ENCODE measurements at places on chromosomes 12 and 14.

GRCh38 chr12:57765698-57766463 is 997 bp downstream of the CYP27B1 start:
- no peak for DNase-seq

- DNase-seq = no peak
Measured at GRCh38 chr12:11884706-11885105, 186.0 kb upstream of the BCL2L14 start.

DNA sequence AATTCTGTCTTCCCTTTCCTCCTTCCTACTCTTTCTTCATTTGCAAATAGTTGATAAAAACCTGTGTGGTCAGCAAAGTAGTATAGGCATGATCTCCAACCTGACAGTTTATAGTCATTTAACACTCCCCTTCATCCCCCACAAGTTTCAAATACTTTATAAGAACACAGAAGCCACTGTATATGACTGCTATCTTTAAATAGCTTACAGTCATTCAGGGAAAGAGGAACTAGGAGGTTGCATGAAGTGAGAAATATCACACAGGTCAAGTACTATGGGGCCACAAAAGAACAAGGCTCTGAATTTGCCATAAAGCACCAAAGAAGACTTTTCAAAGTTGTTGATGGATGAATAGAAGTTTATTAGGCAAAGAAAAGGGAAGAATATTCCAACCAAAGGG is 431.3 kb downstream of the NPAS3 start:
- no peak for DNase-seq

DNA sequence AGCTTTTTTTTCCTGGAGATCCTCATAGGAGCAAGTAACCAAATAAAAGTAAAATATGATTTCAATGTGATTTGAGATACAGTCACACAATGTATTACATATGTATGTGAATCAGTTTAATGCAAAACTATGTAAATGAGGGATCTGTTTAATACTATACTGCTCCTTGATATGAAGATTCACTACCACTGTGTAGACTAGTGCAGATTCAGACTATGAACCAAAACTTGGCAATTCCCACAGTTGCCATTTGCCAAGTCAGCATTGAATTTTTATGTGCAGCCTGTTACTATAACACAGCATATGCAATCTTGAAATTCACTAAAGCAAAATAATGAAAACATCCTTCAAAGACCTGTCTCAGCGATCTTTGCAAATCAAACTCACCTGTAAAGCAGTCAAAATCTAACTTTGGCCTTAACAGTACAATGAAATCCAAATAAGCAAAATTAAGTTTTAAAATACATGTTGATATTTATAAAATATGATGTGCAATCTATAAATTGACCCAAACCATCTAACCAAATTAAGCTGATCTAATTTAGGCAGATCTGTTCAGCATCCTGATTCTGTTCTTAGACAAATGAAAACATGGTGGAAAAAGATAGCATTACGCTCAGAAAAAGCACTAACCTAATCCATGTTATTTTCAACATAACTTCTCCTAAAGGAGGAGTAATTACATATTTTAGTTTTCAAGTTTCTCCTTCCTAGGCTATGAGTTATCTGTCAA is 25.5 kb upstream of the LMNTD1 start:
- DNase-seq = no peak

GRCh38 chr12:115946092-115946491 is 331.4 kb downstream of the MED13L start:
- no peak for DNase-seq

- no peak for DNase-seq
Measured at GRCh38 chr12:78232756-78233155, 402.1 kb downstream of the NAV3 start.

- no peak for DNase-seq
Measured at GRCh38 chr12:109650808-109651207, 62.8 kb upstream of the FAM222A start.

DNA sequence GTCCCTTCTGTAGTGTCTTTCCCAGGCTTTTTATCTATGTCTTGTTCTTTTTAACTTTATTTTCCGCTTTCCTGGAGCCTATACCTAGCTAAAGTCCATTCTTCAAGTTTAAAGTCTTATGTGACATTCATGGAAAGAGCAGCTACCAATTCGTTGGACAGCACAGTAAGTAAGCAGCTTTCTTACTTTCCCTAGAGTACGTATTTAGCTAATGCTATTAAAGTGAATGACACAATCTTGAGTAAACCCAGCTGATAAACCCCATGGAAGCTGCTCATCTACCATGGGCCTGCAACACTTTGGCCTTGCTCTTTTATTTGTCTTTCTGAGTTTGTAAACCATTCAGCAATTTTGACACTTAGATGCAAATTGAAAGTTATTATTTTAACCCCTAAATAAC is 30.0 kb downstream of the ALX1 start:
- no peak for DNase-seq

- DNase-seq = no peak
Measured at GRCh38 chr12:33357181-33357580, 82.4 kb downstream of the SYT10 start.

- DNase-seq = no peak
Measured at GRCh38 chr14:92353447-92353846, 30.5 kb downstream of the SLC24A4 start.

GRCh38 chr12:68831751-68832503 is 23.9 kb downstream of the MDM2 start:
- no peak for DNase-seq

- no peak for DNase-seq
Measured at GRCh38 chr14:68394764-68395143, 398.1 kb downstream of the ZFP36L1 start.

- no peak for DNase-seq
Measured at GRCh38 chr14:29016050-29016900, 249.7 kb downstream of the FOXG1 start.

- DNase-seq = no peak
Measured at GRCh38 chr14:101363880-101364391, 197.4 kb upstream of the DIO3 start.

DNA sequence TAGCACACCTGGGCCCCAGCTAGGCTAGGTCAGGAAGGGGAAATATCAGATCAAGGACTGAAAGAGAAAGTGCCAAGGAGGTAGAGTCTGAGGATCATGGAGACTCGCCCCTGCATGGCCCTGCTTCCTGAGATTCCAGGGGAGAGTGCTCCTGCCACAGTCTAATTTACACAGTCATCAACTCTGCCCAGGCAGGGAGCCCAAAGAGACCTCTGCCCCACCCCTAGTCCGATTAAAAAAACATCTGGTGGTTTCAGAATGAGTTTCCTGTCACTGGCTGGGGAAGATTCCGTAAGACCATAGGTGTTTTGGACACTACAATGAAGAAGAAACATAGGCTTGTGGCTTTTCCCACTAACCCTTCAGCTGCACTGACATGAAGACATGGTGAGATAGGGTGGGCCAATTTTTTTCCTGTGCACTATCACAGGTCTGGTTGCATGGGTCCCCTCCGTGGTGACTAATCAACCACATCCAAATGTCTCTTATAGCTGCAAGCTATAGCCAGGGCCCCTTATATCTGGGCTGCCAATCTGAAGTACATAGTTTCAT is 31.5 kb upstream of the GZMB start:
- no peak for DNase-seq

DNA sequence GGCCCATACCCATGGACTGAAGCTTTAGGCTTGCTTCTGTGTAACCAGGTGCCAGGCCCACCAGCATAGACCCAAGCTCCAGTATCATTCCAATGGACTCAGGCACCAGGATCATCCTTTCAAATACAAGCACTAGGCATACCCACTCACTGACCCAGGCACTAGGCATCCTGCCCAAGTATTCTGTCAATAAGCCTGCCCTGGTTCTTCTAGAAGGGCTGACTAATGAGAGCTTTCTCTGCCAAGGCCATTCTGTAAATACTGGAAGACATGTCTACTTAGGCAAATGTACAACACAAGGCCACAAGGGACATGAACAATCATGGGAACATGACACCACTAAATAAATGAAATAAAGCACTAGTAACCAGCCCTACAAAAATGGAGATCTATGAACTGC is 352.2 kb downstream of the FSCB start:
- DNase-seq = no peak

GRCh38 chr12:132746613-132747012 is 15.0 kb downstream of the ANKLE2 start:
- no peak for DNase-seq

DNA sequence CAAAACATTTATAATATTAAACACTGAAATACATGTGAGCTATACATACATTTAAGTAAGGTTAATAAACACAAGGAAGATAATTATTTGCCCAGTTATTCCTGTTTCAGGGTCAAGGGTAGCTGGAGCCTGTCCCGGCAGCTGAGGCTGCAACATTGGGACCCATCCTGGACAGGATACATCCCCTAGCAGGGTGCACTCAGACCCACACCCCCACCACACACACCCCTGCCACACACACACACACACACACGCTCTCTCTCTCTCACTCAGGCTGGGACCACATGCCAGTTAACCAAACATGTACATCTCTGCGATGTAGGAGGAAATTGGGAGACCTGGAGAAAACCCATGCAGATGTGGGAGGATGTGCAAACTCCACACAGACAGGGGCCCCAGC is 112.6 kb upstream of the TMCC3 start:
- DNase-seq = no peak

GRCh38 chr12:7646178-7646475 is 19.6 kb downstream of the APOBEC1 start:
- DNase-seq = no peak

DNA sequence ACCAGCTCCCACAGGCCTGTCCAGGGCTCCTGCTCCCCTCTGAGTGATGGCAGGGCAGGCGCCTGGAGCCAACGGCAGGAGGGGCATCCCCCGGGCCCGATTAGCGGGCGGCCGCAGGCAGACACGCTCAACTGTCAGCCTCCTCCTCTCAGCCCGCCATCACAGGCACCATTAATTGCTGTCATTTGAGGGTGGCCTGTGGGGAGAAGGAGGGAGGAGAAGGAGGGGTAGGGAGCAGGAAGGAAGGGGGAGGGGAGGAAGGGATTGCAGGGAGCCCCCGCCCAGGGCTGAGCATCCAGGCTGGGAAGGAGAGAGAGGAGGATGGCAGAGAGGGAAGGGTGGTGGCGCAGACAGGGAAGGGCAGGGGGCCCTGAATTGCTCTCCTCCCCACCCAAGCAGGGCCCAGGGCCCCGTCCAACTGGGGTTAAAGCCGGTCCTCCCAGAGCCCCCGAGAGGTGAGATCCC is 36.1 kb downstream of the NCOR2 start:
- no peak for DNase-seq

DNA sequence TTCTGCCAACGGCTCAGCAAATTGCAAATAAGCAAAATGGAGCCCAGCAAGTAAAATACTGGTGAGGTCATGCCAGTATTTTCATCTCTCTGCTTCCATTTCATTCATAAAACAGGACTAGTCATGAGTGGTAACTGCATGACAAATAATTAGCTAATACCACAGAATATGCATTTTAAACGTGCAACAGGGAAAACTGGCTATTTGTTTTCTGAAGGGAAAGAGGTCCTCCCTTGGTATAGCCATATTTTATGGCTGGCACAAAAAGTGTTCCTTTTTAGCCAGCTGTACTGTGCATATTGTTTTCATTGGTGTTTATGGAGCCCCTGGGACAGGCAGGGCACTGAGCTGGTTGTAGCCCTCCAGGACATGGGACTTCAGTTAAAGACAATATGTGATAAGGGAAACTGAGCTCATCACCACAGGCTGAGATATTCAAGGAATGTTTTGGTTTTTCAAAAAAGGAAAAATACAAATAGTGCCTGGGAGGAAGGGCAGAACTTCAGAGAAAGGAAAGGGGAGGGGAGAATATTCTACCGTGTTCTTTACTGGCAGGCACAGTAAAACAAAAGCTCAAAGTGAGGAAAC is 26.1 kb upstream of the FOXN3 start:
- DNase-seq = no peak

DNA sequence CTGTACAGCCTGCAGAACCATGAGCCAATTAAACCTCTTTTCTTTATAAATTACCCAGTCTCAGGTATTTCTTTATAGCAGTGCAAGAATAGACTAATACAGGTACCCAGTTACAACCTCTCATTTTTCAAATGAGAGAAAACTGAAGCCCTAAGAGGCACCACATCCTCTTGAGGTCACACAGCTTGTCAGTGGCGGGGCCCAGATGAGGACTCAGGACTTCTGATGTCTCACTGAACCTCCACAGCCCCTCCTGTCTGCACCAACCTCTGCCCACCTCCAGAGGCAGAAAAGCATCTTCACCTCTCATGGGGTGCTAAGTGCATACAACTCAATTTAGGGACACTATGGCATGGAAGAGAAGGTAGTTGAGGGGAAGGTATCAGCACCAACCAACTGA is 120.7 kb downstream of the CRACR2A start:
- DNase-seq = no peak

DNA sequence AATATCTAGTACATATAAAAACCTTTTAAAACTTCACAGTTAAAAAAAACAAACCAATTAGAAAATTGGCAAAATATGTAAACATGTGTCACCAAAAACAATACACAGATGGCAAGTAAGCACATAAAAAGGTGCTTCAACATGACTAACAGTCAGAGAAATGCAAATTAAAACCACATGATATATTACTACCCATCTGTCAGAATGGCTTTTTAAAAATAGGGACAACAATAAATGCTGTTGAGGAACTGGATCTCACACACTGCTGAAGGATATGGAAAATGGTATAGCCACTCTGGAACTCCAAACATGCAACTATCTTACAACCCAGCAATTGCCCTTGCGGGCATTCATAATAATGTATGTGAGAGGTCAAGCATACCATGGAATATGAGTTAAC is 1153.6 kb downstream of the FLRT2 start:
- DNase-seq = no peak

GRCh38 chr12:47802312-47802711 is 17.4 kb downstream of the HDAC7 start:
- no peak for DNase-seq

DNA sequence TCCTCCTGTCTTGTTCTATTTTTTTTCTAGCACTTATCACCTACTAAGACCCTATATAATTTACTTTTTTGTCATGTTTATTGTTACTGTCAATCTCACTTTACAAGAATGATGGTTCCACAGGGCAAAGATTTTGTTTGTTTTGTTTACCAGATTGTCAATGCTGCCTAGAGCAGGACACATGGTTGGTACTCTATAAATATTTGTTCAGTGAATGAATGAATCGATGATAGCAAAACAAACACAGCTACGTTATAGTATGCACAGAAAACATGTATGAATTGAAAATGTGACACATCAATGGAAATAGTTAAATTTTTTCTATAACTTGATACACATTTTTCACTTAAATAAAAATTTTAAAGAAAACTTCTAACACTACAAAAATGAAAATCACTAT is 67.1 kb upstream of the KRR1 start:
- DNase-seq = no peak

DNA sequence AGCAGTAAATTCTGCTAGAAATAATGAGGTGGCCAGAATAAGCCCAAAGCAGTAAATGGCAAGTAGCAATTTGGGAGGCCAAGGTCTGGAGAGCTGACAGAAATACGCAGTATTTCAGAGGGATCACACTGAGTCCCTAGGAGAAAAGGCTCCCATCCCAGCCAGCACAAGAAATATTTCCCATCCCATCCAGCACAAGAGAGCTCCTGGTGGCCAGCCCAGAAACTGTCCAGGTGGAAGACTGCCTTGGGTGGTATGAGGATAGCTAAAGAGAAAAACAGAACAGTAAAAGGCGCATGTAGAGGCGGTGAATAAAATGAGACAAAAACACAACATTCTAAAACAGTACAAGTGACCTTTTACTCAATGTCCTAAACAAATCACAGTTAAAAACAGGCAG is 120.7 kb downstream of the HECTD4 start:
- DNase-seq = no peak
